ENCODE measurements at places on chromosomes 3 and 15.

DNA sequence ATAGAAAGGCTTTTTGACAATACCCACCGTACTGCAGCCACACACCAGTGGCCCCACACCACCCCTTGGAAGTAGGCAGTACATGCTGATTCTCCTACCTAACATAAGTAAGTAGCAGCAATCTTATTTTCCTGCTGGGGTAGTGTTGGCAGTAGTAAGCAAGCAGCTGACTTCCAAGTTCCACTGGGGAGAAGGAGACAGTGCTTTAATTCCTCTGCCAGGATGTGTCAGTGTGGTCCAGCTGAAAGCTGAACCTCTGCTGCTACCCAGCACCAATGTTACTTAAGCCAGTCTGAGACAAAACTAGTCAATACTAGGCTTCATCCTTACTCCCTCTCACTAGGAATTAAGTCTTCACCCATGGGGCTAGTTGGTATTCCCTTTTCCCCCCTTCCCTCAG lies 74.7 kb downstream of the DZIP3 start:
- ATAC-seq, result no peak

DNA sequence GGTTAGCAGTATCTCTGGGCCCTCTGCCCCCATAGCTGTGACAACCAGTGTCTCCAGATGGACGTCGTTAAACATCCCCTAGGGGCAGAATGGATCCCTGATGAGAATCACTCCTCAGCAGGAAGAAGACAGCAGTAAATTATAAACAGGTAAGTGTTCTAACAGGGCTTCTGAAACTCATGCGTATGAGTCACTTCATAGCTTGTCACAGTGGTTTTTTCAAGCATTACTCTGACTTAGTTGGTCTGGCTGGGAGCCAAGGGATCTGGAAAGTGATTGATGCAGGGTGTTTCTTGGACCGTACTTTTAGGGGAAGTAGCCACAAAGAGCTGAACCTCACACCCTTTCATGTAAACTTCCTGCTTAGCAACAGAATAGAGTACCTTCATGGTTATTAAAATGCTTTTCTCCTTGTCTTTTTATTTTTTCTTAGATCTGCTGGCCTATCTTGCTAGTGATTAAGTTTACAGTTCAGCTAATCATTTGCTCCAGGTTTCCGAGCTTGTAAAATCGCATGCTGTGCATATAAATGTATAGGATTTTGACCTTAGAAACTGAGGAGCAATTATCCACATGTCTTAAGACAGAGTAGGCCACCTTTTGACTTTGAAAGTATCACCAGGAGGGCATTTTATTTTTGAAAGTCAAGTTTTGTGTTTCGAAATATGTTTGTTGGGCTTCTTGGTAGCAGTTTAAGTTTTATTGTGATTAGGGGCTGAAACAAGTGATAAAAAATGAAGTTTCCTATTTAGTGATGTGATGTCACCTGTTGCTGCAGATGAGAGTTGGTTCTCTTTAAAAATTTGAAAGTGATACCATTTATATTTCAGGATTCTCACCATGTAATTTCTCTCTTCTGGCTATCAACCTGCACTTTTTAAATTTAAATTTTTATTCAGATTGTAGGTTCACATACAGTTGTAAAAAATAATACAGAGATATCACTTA lies 333.9 kb downstream of the PTPRG start:
- ATAC-seq, result peak; percentile 83

GRCh38 chr3:118997190-118997589 lies 37.5 kb downstream of the IGSF11 start:
- ATAC-seq, result no peak

GRCh38 chr3:113685124-113685523 lies 11.3 kb downstream of the USF3 start:
- no peak for ATAC-seq

DNA sequence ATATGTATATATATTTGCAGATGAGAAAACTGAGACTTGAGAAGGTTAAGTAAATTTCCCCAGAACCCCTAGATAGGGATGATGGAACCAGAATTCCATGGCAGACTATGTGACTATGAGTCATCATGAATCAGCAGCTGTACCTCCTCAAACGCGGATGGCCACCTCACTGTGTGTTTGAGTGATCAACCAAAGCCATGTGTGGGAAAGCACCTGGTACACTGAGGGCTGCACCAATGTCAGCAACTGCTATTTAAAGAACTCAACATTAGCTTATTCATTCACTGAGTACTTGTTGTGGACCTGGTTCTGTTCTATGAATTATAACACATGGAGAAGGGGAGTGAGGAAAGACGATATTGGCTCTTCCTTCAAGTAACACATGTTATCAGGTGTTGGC lies 377.0 kb downstream of the GAP43 start:
- ATAC-seq, result no peak

GRCh38 chr3:159001711-159002110 lies 199.9 kb downstream of the MFSD1 start:
- no peak for ATAC-seq

DNA sequence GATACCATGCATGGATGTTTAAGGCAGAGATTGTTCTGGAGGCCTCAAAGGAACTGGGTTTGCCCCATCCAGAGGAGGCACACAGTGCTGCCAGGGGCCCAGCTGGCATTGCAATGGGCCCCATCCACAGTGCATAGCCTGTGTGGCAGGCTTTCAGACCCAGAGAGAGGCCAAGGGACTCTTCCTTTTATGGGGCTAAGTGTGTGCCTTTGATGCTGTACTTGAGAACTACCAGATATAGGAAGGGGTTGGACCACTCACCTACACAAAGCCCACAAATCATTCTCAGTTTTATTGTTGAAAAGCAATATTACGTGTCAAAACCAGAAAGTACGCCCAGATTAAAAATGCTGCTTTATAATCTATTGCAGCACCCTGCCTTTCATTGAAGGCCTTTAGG lies 134.9 kb downstream of the EPHB1 start:
- no peak for ATAC-seq

GRCh38 chr3:151992326-151993041 lies 119.0 kb downstream of the SUCNR1 start:
- no peak for ATAC-seq

GRCh38 chr3:8525893-8526292 lies 24.3 kb downstream of the LMCD1 start:
- no peak for ATAC-seq

- no peak for ATAC-seq
These were observed 21.1 kb downstream of the RBP2 start for GRCh38 chr3:139455206-139455605.

GRCh38 chr15:56723787-56724186 lies 9.5 kb downstream of the ZNF280D start:
- no peak for ATAC-seq

- no peak for ATAC-seq
These were observed 524.7 kb downstream of the NAALADL2 start for GRCh38 chr3:175383813-175384212.

DNA sequence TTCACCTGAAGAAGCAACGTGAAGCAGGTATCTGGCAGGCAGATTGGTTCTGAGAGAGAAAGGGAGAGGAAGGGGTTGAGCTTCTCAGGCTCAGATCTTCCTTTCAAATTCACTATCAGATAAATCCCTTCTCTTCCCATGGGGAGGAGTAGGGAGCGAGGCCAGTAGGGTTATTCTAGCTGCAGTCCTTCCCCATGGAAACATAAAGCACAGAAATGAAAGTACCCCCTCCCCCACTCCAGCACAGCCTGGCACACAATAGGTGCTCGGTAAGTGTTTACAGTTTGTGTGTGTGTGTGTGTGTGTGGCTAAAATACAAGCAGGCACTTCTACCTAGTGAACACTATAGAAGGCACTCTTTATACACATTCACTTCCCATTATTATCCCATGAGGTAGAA lies 20.8 kb upstream of the VPS8 start:
- ATAC-seq, result no peak

- ATAC-seq, result peak; percentile 42
These were observed 911 bp downstream of the RFTN1 start for GRCh38 chr3:16512435-16513140.

- ATAC-seq, result no peak
These were observed 362.7 kb upstream of the ARRDC4 start for GRCh38 chr15:97597801-97598200.

GRCh38 chr3:112604536-112604935 lies 36.4 kb downstream of the CCDC80 start:
- ATAC-seq, result no peak

GRCh38 chr3:138935863-138936740 lies 10.8 kb downstream of the FOXL2 start:
- ATAC-seq, result peak; percentile 72

DNA sequence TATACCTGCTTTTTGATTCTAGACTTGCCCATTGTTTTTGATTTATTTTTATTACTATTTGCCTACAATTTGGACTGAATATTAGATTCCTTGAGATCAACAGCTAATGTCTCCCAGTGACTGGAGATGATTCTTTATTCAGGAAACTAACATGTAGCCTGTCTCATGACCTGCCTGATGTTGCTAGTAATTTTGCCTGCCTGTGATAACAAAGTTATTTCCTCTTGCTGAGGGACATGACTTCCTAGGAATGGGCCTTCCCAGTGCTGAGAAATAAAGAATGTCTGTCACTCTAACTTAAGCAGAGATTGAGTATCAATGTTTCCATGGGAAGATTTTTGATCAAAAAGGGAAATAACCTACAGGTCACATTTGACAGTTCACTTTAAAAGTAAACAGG lies 13.4 kb upstream of the NPHP3 start:
- ATAC-seq, result no peak

DNA sequence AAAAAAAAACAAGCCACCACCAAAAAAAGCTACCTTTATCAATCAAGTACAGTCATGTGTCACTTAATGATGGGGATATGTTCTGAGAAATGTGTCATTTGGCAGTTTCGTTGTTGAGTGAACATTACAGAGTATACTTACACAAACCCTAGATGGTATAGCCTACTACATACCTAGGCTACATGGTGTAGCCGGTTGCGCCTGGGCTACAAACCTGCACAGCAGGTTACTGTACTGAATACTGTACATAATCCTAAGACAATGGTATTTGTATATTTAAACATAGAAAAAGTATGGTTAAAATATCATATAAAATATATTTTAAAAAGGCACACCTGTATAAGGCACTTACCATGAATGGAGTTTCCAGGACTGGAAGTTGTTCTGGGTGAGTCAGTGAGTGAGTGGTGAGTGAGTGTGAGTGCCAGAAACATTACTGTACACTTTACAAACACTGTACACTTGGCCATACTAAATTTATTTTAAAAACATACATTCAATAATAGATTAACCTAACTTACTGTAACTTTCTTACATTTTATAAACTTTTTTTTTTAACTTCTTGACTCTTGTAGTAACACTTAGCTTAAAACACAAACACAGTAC lies 25.9 kb upstream of the JMJD7 start:
- ATAC-seq, result no peak

DNA sequence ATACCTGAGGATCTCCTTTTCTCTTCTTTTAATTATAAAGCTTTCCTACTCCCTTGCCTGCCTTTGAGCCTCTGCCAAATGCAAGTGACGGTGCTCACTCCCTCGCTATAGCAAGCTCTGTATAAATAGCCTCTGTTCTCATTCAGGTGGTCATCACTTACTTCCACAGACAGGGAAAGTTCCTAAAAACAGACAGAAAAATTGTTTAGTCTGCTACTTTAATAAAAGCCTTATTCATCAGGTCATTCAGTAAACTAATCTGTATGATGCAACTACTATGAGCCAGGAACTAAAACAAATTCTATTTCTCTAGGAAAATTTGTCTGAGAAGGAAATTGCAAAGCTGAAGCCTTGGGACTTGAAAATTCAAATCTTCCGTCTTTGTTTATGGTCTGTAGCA lies 10.2 kb upstream of the DLG1 start:
- ATAC-seq, result no peak

DNA sequence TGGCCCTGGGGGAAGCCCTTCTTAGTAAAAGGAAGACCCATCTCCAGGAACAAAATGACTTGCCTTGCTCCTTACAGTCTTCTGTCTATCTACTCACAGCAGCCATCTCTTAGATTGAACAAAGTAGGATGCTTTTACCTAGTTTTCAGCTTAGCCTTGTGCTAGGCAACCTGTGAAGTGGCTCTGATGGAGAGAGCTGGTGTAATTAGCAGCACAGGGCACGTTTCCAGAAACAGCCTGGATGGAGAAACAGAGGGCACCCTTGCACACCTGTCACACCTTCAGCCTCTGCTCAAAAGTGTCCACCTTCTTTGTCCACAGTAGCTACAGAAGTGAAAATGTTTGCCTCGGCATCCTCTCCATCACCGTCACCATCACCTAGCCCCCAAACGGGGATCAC lies 292.9 kb downstream of the RORA start:
- no peak for ATAC-seq

- no peak for ATAC-seq
These were observed 18.0 kb upstream of the PLXNA1 start for GRCh38 chr3:126964950-126965349.

DNA sequence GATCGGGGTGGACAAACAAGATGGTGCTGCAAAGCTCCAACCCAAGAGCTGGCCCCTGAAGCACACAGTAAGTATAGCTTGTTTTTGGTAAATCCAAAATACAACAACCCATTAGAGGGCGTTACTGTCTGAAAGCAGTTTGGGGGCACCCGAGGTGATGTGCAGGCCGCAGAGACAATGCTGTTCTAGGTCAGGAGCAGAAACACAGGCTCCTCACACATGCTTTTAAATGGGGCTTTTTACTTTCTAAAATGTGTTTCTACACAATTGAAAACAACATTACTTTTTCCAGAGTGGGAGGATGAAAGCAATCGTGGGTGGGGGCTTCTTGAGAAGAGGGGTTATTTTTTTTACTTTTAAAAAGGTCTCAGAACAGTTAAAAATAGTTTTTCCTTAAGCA lies 1029.3 kb upstream of the CFAP20DC start:
- ATAC-seq, result no peak

DNA sequence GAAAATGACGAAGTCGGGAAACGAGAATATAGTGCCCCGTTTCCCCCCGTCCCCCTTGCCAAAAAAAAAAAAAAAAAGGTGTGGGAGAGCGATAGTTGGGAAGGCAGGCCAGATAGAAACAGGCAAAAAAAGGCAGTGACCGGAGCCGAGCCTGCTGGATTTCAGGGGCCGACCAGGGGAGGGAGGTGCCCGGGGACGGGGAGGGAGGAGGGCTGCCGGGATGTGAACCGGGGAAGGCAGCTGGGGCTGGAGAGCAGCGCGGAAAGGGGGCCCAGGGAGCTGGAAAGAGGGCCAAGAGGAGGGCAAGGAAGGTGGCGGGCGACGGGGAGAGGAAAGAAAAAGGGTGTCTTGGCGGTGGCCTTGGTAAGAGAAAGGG lies 837 bp downstream of the LRRN1 start:
- no peak for ATAC-seq

GRCh38 chr15:100650685-100651084 lies 48.3 kb downstream of the ASB7 start:
- ATAC-seq, result no peak

DNA sequence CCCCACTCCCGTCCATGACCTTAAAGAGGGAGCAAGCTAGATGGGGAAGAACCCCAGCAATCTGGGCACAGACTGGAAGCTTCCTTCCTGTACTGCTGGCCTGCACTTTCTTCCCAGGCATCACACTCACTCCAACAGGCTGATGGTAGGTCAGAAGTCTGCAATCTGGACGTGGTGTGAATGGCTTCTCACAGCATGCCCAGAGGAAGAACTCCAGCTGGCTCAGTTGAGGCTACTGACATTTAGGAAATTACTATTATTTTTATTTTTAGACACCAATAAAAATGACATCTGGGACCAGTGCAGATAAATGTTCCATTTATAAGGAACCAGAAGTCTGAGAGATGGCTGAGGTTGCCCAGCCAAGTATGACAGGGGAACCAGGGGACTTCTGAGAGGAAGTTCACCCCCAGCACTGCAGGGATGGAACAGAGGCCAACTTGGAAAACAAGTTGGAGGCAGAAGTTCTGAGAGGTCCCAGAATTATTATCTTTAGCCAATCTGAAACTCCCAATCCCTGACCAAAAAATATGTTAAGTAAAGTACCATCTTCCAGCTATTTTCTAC lies 163.8 kb upstream of the CTNNB1 start:
- ATAC-seq, result no peak

- no peak for ATAC-seq
These were observed 23.5 kb upstream of the HES1 start for GRCh38 chr3:194112120-194113106.

All from gastroesophageal sphincter (tissue), 4 donors.